ENCODE measurements at places on chromosomes 5 and 9.
A peak's percentile ranks its signal among the peaks of the same experiment; 100 is the strongest.

GRCh38 chr9:12719431-12719830 lies 26.2 kb downstream of the TYRP1 start:
- DNase-seq, result peak; percentile 48

GRCh38 chr5:77864997-77865396 lies 88.9 kb upstream of the TBCA start:
- no peak for DNase-seq

- no peak for DNase-seq
Measured at GRCh38 chr9:21506626-21507482, 24.7 kb upstream of the IFNE start.

DNA sequence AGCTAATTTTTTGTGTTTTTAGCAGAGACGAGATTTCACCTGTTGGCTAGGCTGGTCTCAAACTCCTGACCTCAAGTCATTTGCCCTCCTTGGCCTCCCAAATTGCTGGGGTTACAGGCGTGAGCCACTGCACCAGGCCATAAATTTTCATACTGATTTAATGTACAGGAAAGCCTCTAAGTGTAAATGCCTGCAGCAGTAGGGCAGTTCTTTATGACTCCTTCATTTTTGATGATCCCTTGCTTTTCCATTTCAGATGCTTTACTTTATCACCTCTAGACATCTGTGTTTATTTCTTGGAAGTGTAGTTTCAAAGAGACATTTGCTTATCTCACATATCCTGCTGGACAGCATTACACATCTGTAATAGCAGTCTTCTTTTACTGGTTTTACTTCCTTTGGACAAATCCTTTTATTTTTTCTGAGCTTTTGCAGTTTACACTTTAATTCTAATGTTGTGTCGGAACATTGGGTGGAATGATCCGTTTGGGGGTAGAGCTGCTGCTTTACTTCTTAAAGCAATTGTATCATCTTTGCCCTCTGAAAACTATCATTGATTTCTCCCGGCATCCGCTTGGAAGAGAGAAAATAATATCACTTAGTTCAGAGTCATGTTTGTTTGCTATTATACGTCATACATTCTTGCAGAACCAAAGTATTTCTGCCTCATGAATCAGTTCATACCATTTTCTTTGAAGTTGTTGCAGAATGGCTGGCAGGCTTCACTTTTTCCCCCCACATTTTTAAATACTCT lies 36.0 kb downstream of the SCGB3A1 start:
- no peak for DNase-seq
